ENCODE measurements at places on chromosomes 13 and 19.

- no peak for DNase-seq
Measured at GRCh38 chr13:88925954-88926353, 1254.8 kb downstream of the SLITRK5 start.

GRCh38 chr19:43526884-43527859 is at the start of gene ETHE1:
ETHE1 (minus strand) TSS chr19:43527201; CDS start chr19:43527177, 24 bp downstream.
- peak; percentile 85 for DNase-seq

DNA sequence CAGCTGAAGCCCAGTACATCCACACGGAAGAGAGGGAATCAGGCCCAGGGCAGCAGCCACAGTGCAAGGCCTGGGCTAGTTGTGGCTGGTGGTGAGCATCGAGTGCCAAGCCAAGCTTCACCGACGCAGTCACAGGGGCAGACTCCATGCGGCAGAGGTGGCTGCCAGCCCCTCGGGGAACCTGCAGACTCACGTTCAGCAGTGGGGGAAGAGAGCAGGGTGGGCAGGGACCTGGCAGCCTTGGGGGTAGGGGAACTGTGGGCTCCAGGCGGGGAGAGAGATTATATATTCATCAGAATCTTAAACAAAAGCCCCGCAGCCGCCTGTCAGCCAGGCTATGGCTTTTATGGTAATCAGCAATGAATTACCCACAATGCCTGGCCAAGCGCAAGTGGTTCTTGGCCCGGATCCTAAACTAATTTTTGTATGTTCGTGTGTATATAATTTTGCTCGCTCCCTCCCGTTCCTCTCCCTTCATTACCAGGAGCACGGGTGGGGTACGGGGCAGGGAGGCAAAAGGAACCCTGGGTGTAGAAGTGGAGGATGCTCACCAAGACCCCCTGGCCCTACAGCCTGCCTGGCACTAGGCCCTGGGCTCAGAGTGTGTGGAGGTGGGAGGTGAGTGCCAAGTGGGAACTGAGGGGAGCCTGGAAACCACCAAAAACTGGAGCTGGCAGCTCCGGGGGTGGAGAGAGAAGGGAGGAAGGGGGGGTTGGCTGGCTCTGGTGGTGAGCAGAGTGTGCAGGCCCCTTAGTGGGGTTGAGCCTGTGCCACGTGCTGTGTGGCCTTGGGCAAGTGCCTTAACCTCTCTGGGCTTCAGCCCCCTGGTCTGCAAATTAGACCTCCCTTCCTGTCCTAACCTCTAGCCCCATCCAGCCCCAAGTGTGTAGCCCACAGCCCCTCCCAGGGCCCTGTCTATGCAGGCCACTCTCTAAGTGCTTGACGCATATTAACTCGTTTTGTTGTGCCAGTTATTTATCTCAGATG is 31.9 kb downstream of the PTPRS start:
- peak; percentile 96 for DNase-seq

DNA sequence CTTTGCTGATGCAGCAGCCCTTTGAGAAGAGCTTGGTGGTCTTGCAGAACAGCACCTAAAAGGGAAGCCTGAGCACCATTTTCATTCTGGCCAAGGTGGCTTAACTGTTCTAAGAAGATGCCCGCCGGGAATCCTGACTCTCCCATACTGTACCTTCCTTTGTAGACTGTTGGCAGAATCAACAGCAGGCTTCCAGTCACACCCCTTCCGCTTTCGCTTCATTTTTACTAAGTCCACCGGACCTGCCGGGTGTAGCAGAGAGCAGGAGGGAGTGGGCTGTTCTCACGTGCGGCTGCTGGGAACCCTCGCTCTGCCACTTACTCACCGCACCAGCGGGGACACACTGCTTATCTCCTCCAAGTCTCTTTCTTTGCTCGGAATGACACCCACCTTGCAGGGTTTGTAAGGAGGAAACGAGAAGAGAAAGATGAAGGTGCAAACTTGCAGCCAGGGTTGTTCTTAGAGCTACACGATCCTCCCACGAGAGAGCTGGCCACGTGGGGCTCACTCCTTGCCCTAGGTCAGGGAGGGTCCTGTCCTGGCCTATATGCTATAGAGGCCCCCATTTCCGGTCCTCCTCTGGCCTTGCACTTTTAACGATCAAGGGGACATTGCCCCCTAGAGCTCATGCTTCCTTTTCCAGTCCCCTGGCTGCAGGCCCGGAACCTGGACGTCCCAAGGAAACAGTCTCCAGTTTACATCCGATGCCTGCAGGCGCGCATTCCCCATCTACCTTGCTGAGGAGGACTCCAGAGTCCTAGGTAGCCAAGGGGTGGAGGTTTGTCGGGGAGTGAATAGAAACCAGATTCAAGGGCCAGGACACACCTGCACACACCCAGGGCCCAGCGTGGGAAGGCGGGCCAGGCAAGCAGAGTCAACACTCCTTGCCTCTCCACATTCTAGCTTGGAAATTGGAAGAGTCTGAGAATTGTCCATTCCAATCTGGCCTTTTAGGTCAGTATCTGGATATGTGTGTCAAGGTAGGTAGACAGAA is 453.6 kb downstream of the IRS2 start:
- DNase-seq: no peak

DNA sequence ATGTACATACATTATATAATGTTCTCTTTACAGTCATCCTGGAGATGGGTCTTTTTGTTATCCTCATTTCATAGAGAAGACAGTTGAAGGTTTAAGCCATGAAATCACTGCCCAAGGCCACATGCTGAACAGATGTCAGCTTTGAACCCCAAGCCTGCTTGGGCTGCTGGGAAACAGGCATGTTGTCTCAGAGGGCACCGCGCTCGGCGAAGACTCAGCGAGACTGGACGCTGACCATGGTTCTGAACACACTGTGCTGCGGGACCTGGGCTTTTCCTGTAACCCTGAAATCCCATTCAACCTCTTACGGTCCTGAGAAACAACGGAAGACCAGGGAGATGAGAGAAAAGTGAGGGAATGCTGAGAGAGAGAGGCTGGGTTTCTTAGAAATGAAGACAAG is 27.3 kb downstream of the LRFN3 start:
- peak; percentile 41 for DNase-seq

DNA sequence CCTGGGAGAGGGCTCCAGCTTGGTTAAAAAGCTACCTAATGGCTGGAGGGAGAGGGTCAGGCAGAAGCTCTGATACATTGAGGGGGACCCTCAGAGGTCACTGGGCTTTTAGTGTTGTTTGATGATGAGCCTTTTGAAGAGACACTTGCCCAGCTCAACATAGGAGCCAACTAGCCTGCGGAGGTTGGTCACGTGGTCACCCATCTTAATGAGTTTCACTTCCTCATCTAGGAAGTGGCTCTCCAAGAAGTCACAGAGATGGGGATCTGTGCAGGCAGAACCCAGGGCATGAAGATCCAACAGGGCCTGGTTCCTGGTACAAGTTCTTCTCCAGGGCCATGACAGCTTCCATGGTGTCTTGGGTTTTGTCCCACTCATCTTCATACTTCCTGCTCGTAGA is 33.4 kb downstream of the IPO5 start:
- DNase-seq: no peak

DNA sequence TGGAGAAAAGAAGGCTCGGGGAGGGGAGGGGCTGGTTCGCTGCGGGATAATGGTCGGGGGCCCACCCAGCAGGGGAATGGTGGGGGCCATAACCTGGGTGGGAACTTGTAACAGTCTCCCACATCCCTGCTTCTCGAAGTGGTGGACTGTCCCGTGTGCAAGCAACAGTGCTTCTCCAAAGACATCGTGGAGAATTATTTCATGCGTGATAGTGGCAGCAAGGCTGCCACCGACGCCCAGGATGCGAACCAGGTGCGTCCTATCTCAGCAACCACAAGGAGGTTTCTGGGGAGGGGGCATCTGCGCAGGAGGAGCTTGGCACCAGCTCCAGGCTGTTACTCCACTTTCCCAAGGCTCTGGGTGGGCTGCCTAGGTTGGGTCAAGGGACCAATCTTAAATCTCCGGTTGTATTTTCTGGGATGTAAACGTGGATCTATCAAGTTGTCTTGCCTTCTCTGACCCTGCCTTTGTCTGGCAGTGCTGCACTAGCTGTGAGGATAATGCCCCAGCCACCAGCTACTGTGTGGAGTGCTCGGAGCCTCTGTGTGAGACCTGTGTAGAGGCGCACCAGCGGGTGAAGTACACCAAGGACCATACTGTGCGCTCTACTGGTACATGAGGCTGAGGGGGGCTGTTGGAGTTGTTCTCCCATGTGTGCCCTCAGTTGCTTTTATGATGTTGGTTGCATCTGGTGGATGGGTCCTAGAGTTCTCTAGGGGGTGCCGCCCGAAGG is 1.6 kb downstream of the TRIM28 start:
- DNase-seq: no peak

DNA sequence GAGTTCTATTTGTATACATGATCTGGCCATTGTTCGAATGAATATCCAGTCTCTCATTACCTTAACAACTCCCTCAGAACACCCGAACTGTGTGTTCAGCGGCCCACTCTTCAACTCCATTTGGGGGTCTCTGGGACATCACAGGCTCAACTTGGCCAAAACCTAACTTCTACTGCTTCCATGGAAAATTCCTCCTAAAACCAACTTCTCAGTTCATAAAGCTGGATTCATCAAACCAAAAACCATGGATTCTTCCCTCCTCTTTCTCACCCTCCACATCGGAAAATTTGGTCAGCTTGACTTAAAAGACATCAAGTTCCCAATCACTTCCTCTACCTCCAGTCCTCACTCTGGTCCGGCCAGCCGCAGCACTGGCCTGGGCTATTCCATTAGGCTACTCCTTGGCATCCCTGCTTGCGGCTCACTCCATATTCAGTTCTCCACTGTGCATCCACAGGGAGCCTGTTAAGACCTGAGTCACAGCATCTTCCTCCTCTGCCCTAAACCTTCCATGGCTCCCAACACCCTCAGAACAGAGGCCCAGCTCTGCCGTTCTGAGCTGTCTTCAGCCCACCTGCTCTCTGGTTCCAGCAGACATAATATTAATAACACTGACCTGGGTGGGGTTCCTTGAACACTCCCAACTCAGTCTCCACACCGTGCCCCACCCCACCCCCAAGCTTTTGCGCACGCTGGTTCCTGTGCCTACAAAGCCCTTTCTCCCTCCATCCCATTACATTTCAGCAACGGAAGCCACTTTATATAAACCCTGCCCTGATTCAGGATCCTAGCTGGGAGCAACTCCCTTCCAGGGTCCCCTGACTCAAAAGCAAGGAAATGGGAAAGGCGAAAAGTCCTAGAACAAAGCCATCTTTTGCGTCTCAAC is 1.1 kb downstream of the ZNF792 start:
- no peak for DNase-seq

GRCh38 chr19:28502879-28503734 is 709.8 kb downstream of the UQCRFS1 start:
- no peak for DNase-seq

- DNase-seq: peak; percentile 87
Measured at GRCh38 chr19:1183543-1184172, 9.6 kb upstream of the SBNO2 start.

- no peak for DNase-seq
Measured at GRCh38 chr19:16371540-16371986, 46.9 kb downstream of the KLF2 start.

DNA sequence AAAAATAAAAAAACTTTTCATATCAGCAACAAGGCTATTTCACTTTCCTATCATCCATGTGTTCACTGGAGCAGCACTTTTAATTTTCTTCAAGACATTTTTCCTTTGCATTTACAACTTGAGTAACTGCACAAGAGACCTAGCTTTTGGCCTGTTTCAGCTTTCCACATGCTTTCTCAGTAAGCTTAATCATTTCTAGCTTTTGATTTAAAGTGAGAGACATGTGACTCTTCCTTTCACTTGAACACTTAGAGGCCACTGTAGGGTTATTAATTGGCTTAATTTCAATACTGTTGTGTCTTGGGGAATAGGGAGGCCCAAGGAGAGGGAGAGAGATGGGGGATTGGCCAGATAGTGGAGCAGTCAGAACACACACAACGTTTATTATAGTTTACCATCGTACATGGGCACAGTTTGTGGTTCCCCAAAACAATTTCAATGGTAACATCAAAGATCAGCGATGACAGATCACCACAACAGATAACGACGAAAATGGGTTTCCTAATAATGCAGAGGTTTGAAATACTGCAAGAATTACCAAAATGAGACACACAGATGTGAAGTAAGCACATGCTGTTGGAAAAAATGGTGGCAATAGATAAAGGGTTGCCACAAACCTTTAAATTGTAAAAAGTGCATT is 117.6 kb downstream of the GGACT start:
- no peak for DNase-seq
